ENCODE measurements at places on chromosomes 11 and 22.

GRCh38 chr11:46278387-46279125, 1.1 kb downstream of the CREB3L1 start:
- no peak for DNase-seq

DNA sequence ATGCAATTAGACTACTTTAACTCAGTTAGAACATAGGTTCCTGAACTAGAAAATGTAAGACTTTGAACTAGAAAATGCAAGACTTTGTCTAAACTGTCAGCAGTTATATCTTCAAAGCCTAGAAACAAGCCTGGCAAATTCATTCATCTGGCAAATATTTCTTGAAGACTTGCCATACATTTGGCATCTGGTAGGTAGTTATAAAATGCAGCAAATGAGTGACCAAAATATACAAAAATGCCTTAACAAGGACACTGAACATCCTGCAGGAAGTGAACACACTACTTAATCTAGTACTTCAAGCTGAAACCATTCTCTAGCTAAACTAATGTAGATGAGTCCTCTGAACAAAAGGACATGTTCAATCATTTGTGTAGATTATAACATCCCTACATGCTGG, 84.7 kb upstream of the SCUBE2 start:
- DNase-seq: no peak

GRCh38 chr11:64518928-64519327, 72.1 kb upstream of the SLC22A12 start:
- DNase-seq: no peak

GRCh38 chr11:44057340-44057739, 8.7 kb upstream of the ACCS start:
- no peak for DNase-seq

- no peak for DNase-seq
Measured at GRCh38 chr11:84212468-84213390, 926.6 kb upstream of the CCDC90B start.

DNA sequence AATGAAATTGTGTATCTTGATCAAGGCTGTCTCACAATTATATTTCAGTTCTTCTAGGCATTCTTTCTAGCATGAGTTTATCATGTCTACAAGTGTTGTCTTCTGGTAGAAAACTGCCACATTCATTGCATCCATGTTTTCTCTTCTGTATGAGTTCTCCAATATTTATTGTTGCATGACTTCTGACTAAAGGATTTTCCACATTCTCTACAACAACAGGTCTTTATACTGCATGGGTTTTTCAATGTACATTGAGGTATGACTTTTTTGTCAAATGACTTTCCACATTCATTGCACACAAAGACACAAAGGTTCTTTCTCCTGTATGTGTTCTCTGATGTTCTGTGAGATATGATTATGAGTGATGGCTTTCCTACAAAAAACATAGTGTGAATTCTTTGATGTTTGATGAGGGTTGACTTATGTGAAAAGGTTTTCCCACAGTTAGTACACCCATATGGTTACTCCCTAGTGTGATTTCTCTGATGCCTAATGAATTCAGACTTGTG, 890.6 kb upstream of the CNTN5 start:
- no peak for DNase-seq
